ENCODE measurements at places on chromosomes 1 and 21. TPM values are rescaled to one million over a fixed set of nuclear protein-coding genes. Genes with fewer than 3 reads are reported as not detected.

DNA sequence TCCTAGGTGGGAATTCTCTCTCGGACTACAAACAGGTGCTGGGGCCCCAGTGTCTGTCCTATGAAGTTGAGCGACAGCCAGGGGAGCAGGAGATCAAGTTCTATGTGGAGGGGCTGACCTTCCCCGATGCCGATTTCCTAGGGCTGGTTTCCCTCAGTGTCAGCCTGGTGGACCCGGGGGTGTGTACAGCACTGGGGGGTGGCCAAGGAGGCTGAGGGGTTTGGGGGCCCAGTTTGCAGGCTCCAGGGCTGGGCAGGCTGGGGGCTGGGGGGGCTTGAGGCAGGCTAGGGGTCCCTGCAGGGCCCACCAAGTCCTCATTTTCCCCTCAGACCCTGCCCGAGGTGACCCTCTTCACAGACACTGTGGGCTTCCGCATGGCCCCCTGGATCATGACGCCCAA lies 20.3 kb upstream of the PADI3 start:
- DNase-seq: no peak

- DNase-seq: no peak
Measured at GRCh38 chr1:227242811-227243682, 75.2 kb downstream of the CDC42BPA start.

DNA sequence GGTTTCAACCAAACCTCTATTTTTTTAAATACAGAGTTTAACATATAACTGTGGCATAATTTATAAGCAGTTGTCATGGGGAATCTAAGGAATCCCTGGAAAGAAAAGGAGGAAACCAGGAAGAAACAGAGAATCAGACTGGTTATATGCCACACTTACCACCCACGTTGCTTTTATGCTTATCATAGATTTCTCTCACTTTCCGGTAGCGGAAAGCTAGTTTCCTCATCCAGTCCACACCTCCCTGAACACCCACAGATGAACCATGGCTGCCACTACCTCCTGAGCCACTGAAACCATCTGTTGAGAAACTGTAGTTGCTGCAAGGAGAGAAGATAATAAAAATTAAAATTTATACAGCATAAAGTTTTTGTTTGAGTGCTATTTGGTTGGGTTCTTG lies 33.5 kb downstream of the XKR8 start:
- no peak for DNase-seq

CA6 gene
- total RNA-seq: not detected

AMY2A gene
- total RNA-seq: not detected

PKNOX1 gene
- total RNA-seq: 7.9 TPM

All from bronchial epithelial cell (primary cell).